ENCODE measurements at places on chromosomes 16 and 17.

DNA sequence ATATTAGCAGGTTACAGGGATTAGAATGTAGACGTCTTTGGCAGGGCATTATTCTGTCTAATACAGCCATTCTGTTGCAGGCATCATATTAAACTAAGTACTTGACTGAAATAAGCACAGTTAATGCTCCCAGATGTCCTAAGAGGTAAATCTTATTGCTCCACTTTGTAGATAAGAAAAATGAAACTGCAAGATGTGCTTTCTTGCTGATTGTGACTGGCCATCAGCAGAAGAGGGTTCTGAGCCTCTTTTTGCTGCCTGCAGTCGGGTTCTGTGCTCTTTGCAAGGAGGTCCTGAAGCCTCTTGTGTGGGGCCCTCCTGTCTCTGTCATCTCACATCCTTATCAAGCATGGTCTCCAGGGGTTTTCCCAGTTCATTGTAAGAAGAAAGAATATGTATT, 167.1 kb downstream of the KCNJ2 start:
- DNase-seq, result no peak

- no peak for DNase-seq
These were observed 112.6 kb downstream of the USP22 start for GRCh38 chr17:20930081-20930760.

DNA sequence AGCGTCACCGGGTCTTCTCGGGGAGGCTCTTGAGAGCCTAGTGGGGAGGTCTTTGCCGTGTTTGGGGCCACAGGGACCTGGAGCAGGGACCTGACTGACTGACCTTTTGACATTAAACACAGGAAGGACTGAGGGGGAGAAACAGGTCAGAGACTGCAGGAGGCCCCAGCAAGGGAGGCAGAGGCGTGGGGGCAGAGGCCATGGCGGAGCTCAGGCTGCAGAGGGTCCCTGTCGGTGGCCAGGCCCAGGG, 41.6 kb upstream of the GSE1 start:
- DNase-seq, result no peak

- DNase-seq, result no peak
These were observed 46.9 kb upstream of the DLX4 start for GRCh38 chr17:49922095-49922494.

- no peak for DNase-seq
These were observed 27.5 kb downstream of the OR1D5 start for GRCh38 chr17:3035968-3036280.

DNA sequence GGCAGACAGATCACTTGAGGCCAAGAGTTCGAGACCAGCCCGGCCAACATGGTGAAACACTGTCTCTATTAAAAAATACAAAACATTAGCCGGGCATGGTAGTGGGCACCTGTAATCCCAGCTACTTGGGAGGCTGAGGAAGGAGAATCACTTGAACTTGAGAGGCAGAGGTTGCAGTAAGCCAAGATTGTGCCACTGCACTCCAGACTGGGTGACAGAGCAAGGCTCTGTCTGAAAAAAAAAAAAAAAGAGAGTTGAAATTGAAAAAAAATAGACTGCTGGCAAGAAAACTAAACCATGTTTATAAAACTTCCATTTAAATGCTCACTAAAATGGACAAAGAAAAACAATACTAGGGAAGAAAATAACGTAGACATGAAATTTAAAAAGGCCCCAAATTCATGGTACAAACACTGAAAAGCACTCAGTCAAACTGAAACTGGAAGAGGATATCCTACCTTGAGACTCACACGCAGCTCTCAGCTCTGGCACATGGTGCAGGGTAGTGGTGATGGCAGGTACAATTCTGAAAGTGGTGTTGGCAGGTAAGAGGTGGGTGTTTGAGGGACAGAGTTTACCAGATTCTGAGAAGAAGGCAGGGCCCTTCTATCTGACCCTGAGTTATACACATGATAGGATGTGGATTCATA, 19.3 kb downstream of the CNTROB start:
- DNase-seq, result no peak

DNA sequence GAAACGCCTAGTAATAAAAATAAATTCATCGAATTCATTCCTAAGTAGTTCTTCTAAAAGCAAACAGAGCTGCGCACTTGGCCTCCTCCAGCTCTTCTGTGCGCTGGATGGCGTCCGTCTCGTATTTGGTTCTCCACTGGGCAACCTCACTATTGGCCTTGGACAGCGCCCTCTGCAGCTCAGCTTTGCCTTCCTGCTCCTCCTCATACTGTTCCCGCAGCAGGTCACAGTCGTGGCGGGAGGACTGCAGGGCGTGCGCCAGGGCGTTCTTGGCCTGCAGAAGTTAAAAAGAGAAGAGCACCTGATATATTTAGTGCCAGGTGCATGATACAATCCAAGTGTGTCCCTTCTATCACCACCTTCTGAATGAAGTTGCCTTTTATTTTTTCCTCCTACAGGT, 21.8 kb downstream of the MYH3 start:
- DNase-seq, result no peak

DNA sequence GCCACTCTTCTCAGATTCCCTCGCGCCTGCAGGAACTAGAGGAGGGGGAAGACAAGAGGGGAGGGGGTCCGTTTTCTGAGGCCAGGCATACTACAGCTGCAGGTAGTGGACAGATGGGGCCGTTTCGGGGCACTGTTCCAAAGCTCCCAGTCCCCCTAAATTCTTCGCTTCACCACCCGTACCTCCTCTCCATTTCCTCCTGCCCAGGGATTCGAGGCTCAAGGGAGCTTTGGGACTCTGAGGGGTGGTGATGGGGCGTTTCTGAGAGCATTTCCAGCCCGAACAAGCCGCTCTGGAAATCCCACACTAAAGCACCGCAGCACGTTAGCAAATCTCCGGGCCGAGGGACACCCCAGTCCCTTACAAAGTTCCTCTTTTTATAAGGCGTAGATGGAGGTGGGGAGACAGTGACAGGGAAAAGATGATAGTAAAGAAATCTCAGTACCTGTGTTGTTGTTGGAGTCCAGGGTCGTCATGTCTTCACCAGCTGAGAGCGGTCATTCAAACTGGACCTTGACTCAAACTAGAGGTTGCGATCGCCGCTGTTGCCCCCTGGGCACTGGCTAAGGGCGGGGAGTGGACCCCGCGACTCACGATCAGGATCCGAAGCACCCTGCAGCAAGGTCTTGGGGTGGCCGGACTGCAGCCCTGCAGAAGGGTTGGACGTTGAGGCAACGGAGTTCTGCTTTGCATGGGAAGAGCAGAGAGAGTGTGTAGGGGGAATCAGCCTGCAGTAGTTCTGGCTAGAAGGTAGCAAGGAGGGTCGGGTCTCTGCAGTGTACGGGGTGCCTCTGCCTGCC, 570 bp downstream of the NR1D1 start:
- no peak for DNase-seq

DNA sequence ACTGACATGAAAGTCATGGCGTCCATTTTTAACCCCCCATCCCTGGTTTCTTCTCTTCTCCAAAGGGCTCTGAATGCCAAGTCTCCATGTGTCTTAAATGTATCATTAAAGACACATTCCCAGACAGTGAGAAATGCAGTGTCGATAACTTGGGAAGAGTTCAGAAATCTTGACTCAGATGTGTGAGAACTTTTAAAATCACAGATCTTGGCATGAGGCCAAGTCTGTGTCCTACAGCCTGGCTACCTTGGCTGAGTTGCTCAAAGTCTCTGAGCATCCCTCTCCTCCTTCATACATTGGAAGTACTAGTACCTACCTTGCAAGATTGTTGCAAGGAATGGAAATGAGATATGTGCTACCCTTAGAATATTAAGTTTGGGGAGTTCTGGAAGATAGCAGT, 1046.5 kb upstream of the RBFOX1 start:
- no peak for DNase-seq

All from activated T-cell treated with anti-CD3 and anti-CD28 coated beads, Interleukin-2, amount 50 U/mL, for 1 hour (primary cell).